ENCODE measurements at places on chromosomes 4 and X.

DNA sequence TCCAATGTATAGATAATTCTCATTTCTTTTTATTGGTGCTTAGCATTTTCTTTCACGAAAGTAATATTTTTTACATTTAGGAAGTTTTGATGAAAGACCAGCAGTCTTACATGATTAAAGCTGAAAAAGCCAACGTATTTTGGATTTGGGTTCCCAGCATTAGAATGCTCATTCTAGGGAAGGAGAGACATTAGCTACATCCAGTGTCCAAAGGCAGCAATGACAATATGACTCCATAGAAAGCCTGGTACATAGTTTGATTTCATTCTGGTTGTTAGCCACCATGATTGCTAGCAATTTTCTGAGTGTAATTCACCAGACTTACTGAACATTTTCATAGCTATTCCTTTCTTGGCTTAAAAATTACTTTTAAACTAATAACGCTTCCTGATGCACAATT, 1397.5 kb downstream of the PCDH7 start:
- no peak for DNase-seq

DNA sequence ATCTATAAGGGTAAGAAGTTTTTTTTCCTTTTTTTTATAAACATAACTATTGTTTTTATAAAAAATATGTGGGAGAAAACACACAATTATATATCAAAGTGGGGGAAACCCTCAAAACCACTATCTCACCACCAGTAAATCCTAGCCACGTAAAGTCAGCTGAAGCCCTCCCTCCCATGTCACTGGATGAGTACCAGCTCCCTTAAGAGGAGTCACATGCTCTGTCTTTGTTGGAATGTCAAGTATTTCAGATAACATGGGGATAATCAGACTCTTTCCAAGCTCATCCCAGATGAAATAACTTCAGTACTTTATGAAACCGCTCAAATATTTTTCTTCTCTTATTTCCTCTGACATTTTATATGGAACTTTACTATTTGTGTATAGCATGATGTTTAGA, 2.4 kb downstream of the MYOZ2 start:
- DNase-seq, result no peak

- DNase-seq, result no peak
These were observed 375.4 kb downstream of the ZNF674 start for GRCh38 chrX:46169808-46170207.

DNA sequence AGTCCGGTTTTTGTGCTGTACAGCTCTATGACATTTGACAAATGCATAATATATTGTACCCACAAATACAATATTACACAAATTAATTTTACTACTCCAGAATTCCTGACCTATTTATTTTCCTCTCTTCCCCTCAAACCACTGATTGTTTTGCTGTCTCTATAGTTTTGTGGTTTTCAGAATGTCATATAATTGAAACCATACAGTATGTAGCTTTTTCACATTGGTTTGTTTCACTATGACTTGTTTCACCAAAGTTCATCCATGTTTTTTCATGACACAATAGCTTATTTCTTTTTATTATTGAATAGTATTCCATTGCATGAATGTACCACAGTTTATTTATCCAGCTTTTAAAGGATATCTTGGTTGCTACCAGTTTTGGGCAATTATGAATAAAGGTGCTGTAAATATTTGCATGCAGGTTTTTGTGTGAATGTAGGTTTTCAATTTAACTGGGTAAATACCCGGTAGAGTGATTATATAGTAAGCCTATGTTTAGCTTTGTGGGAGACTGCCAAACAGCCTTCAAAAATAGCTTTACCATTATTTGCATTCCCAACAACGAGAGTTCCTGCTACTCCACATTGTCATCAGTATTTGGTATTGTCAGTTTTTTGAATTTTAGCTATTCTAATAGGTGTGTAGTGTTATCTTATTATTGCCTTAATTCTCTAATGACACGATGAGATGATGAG, 25.9 kb downstream of the RNF175 start:
- no peak for DNase-seq

GRCh38 chr4:108109997-108110416, 58.7 kb downstream of the LEF1 start:
- DNase-seq, result no peak

DNA sequence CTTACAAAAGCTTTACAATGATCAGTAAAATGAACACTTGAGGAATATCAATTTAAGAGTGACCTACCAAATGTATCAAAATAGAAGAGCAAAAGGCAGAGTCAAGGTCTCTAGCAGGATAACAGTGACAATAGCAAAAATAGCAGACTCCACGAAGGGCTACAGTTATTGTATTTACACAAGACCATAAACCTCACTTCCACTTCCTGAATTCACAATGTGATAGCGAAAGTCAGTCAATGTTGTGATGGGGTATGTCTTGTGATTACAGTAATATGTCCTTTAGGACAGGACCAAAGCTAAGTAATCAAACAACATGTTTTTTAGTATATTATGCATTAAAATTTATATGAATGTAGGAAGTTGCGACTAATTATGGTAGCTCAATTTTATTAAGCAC, 139.6 kb downstream of the IQCM start:
- no peak for DNase-seq

GRCh38 chrX:25600776-25601175, 537.4 kb upstream of the MAGEB18 start:
- no peak for DNase-seq

DNA sequence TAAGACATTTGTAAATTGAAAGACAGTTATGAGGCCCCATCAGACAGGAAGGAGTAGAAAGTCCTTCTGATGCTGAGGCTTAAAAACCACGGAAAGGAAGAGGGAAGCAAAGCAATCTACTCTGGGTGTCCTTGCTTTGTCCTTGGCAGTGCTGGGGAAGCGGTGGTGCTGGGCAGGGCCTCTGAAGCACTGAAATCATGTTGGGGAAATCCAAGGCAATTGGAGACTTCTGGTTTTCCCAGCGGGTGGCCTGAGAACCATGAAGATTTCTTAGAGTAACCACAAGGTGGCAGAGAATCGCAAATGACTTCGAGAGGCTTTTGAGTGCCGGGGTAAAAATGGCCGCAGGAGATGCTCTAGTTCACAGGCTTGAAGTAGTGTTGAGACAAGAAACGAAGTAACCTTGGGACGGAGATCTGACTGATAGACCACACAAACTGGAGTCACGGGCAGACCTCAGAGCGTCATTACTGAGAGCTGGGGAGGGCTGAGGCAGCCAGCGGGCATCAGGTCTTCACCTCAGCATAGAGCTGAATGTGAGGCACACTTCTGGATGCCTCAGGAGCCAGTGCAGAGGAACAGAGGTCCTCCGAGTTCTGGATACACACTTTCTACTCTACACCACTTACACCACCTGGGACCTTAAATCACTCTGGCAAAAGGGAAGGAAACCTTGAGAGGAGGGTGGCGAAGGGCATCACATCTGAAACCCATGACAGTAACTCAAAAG, 130.7 kb upstream of the GPRIN3 start:
- DNase-seq, result peak; percentile 65

DNA sequence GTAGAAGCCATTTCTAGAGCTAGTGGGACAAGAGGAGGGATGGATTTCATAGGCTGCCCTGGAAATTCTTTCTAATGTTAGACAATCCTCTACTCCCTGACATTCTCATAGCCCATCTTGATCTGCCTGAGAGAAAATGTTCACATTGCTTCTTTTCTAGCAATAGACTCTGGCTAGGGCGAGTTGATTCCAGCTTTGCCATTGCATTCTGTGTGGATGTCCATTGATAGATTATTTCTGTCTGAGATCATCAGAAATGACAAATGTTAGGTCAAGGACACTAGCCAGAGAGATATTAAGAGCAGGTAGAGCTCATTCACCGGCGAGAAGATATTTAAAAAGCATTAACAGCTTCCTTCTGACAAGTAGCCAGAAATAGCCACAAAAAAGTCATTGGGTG, 184.7 kb downstream of the LDB2 start:
- DNase-seq, result no peak

- DNase-seq, result peak; percentile 6
These were observed 128.9 kb downstream of the REELD1 start for GRCh38 chr4:146343199-146343598.

GRCh38 chrX:65985922-65986588, 53.8 kb downstream of the VSIG4 start:
- DNase-seq, result peak; percentile 80

DNA sequence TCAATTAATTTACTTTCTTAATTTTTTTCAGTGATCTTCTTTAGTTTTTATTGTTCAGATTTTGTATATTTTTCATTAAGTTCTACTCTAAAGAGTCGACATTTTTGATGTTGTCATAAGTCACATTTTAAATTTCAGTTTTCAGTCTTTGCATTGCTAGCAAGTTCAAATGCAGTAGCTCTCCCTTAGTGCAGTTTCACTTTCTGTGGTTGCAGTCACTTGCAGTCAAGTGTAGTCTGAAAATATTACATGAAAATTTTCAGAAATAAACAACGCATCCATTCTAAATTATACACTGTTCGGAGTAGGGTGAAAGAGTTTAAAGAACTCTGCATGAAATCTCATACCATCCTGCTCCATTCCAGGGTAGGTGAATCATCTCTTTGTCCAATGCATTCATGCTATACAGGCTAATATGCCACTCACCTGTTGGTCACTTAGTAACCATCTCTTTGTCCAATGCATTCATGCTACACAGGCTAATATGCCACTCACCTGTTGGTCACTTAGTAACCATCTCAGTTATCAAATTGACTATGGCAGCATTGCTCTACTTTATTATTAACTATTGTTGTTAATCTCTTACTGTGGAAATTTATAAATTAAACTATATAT, 356.9 kb downstream of the STPG2 start:
- no peak for DNase-seq

GRCh38 chr4:161419822-161420221, 744.0 kb downstream of the FSTL5 start:
- peak; percentile 12 for DNase-seq

DNA sequence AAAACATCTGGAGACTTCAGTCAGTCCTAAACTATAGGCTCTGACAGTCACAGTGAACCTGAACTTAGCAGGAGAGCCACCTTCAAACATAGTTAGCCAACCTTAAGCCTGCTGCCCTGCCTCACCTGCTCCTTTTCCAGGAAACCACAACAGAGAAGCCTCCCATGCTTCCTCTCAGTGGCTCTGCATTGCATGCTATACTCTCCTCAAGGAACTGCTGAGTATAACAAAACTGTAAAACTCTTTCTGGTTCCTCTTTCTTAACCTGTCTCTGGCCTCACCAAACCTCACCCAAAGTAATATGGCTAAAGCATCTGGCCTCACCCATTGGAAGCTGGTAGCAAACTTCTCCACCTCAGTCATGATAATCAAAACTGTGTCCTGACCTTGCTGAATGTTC, 122.1 kb downstream of the ANKRD50 start:
- no peak for DNase-seq

- no peak for DNase-seq
These were observed 58.8 kb upstream of the LHFPL1 start for GRCh38 chrX:112738347-112739033.

DNA sequence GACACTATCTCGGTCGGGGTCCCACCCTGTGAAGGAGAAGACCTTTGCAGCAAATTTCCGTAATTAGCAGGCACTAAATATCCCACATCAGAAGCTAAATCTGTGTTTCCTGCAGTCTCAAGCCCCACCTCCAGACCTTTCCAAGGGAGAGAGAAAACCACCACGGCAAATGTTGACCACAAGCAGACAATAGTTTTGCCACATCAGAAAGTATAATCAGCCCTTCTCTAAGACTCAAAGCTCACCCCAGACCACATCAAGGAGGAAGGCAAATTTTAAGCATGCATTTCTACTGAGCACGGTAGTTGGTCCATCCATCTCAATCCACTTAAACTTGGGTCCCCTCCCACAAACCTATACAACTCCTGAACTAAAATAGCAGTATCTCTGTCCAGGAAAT, 398.5 kb downstream of the GPM6A start:
- DNase-seq, result no peak

DNA sequence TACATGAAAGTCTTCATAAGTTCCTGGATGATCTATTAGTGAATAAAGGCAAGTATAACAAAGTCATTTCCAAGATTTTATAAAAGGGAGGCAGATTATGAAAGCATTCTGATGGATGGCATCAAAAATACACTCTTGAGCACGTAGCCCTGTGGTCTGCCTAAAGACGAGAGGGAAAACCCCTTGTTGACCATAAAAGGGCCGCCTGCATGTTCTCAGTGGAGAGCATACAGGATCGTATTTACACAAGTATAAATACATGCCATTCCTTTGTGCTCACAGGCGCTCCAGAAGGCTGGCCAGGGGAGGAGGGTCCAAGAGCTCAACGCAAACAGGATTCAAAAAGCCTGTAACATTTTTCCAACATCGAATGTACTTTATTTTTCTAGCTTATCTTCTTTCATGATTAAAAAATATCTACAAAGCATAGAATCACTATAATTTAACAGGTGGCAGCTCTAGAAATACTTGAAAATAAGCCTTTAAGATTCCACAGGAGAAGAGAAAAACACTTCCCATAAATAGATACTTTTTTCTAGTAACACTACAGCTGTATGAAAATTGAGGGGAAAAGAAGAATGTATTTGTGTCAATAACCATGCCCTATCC, 29.6 kb downstream of the PDGFC start:
- no peak for DNase-seq

DNA sequence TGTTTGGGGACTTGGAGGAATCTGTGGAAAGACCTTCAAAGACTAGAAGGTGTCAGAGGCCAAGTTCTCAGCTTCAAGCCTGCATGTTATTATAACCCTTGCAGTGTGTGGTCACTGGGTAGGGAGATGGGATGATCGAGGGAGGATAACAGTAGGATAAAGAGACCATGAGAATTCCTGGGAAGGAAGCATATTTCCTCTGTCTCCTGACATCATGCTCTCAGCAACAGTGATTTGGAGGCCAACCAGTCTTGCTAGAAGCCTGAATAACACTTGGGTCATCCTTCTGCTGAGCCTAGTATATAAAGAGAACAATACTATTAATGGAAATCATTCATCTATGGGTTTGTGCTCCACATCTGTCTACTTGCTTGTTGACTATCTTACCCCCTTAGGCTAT, 40.9 kb upstream of the ANXA3 start:
- DNase-seq, result no peak

DNA sequence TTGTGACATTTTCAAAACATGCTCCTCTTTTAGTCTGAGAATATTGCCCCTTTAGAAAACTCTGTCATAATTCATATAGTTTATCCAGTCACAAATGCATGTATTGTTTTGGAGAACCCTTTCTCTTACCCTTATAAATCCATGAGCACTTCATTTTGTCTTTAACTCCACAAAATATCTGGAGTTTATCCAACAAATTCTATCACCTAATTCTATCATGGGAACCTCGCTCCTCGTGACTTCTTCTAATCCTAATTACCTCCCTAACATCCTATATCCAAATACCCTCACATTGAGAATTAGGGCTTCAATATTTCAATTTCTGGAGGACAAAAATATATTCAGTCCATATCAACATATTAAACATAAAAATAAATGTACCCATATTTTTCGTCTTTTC, 1565.9 kb downstream of the ARAP2 start:
- DNase-seq, result no peak

DNA sequence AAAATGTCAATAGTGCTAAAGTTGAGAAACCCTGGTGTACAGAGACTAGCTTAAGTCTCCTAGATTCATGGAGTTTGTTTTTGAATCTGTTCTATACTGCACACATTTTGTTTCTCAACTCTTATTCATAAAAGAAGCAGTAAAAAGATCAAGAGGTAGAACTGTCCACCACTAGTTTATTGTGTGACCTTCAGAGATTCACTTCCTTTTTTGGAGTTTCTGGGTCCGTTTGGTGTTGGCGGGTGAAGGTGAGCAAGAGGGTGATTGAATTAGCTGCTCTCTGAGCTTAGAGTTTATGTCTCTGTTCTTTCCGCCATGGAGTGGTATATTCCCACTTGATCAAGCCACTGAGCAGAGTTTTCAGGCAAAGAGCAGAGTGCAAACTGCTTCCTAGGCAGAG, 21.4 kb upstream of the PLAC1 start:
- no peak for DNase-seq

GRCh38 chr4:7938266-7938608, 1.4 kb downstream of the AFAP1 start:
- DNase-seq, result no peak
